Keratinocyte (primary cell): ENCODE measurements at places on chromosomes 2 and 18.

DNA sequence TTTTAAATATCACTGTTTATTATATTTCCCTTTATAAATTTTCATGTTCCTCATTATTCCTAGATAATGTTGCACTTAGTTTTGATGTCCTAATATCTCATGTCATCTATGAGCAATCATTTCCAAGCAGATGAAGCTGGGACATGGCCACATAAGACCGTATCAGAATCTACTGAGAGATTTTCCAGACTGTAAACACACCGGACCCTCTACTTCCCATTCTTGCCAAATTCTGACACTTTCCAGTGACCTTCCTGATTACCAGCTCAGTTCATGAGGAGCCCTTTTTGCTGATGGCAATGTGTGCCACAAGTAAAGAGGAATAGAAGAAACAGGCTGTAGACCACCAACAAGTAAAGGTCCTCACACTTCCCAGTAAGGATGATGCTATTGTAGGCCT is 20.3 kb upstream of the PDE1A start:
- no peak overlapping the region for H3K4me3 ChIP-seq
- no peak overlapping the region for H3K27ac ChIP-seq
- H3K27me3 ChIP-seq: no peaks in the 10 kb centered on the region

DNA sequence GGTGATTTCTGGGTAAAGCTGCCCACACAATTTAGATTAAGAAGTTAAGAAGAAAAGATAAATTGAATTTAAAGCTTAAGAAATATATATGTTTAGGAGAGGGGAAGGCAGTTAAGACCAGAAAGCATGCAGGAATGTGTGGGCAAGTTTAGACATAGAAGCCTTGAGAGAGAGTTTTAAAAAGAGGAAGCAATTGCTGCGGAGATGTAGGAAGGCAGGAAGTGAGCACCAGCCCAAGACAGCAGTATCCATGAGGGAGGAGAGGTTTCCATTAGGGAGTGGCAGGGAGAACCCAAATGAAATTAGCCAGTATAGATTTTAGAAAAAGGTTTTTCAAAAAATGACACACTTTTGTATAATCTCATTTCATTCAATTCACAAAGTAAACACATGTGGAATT is 24.3 kb downstream of the DSC2 start:
- H3K36me3 ChIP-seq: peaks cover 15% of the 10 kb centered on the region
- H3K27ac ChIP-seq: no peak overlapping the region
- no peak for DNase-seq
- H3K4me3 ChIP-seq: no peak overlapping the region
- H3K4me1 ChIP-seq: peaks cover 12% of the 10 kb centered on the region

DNA sequence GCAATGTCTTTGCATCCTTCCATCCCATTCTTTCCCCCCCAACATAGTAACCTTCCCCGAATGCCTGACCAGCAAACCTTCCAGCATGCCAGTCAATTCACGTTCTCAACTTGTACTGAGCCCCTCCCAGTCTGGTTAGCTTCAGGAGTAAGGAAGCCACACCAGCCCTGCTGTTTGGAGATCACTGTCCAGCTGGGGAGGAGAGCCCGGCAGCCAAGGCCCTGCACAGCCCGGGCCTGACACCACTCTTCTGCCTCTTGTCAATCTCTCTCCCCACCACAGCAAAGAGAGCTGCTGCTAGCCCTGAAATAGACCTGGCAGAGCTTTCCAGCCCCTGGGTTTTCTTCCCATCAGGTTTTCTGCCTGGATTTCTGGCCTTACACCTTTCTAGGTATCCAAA is 185.8 kb upstream of the ID2 start:
- no peak overlapping the region for H3K27ac ChIP-seq
- H3K4me3 ChIP-seq: no peak overlapping the region
- H3K36me3 ChIP-seq: no peaks in the 10 kb centered on the region
- no peak for DNase-seq

DNA sequence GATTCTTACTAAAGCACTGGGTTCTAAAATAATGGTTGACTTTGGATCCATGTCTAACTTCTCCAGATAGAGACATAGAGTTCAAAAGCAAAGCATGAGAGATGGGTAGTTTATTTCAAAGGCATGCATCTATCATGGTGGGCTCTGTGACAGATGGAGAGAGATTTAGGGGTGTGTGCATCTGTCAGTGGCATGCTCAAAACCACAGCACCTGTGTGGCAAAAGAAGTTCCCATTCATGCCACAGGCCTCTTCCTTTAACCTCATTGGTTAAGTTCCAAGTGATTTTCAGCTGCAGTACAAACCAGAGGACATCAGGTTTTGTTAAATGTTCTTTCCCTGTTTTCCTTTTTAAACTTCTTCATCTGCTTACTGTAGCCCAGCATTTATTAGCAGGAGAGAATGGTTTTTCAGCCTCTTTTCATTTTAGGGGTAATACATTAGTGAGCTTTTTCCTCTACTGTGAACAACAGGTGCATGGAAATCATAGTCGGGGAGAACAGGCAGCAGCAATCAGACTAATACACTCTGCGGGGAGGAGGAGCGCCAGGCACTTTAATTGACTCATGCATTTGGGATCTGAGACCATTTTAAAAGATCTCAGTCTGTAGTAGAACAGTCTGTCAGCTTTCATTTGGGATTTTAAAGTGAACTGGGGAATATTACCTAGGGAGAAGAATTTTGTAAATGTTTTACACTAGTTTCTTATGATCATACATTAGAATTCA is 52.4 kb upstream of the UPP2 start:
- no peak overlapping the region for H3K4me3 ChIP-seq
- H3K4me1 ChIP-seq: no peaks in the 10 kb centered on the region
- H3K36me3 ChIP-seq: no peaks in the 10 kb centered on the region

DNA sequence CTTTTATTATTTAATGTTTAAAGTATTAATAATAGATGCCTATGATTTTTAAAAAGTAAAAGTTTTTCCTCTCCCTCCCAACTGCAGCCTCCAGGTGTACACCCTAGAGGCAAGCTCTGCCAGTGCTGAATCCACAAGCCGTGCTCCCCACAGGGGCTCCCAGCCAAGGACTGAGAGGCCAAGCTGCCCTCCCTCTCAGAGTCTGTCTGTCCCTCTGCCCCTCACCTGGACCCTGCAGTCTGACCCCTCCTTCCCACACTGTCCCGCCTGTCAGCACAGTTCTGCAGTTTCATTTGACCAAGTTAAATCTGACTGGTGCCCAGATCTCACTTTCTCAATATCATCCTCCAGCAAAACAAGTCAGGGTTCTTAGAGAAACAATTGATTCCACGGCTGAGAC is 14.8 kb upstream of the PROC start:
- H3K27ac ChIP-seq: no peak overlapping the region
- H3K36me3 ChIP-seq: no peaks in the 10 kb centered on the region
- H3K4me3 ChIP-seq: no peak overlapping the region

DNA sequence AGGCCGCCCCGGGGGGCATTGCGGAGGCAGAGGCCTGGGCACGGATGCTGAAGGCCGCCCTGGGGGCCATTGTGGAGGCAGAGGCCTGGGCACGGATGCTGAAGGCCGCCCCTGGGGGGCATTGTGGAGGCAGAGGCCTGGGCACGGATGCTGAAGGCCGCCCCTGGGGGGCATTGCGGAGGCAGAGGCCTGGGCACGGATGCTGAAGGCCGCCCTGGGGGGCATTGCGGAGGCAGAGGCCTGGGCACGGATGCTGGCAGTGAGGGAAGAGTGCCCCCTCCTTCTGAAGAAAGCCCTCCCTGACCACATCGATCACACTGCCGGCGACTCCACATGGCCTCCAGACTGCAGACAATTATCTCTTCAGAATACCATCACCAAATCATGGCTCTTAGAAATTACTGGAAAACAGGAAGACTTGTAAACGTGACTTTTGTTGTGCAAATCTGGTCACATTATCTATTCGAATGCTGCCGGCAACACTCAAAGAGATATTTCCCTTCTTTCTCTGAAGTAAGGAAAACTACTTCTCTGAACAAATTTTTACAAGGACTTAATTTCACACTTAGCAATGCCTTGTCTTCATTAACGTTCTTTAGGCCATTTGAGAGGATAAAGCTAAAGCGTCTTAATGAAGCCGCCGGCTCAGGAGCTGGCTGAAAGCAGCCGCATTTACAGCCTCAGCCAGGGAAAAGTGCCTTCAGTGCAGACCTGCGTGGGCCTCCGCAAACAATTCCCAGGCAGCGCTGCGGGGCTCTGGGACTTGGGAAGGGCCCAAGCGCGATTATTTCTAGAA is 18.1 kb upstream of the SNTG2 start:
- H3K4me1 ChIP-seq: no peaks in the 10 kb centered on the region
- H3K27me3 ChIP-seq: no peaks in the 10 kb centered on the region
- H3K27ac ChIP-seq: no peak overlapping the region
- DNase-seq: no peak

- no peaks in the 10 kb centered on the region for H3K27me3 ChIP-seq
- peaks cover 3% of the 10 kb centered on the region for H3K4me1 ChIP-seq
- no peak for DNase-seq
- H3K27ac ChIP-seq: no peak overlapping the region
- no peak overlapping the region for H3K4me3 ChIP-seq
Observed at GRCh38 chr2:40043641-40044040, 264.6 kb upstream of the THUMPD2 start.

DNA sequence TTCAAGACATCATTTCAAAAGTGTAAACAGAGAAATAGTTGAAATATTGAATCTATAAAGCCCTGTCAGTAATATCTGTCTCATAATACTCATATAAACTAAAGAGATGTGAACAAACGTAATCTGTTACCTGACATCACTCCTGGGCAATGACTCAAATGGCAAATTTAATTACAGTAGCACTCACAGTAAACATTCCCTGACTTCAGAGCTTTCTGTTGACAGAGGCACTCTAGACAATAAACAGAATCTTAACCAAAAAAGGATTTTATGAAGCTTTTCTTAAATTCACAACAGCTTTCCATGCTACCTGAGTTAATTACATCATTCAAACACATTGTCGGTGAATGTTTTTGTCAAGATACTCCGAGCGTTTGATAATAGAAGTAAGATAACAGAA is 128.1 kb upstream of the PDE1A start:
- DNase-seq: no peak
- no peak overlapping the region for H3K4me3 ChIP-seq
- no peaks in the 10 kb centered on the region for H3K27me3 ChIP-seq
- H3K27ac ChIP-seq: no peak overlapping the region
- no peaks in the 10 kb centered on the region for H3K4me1 ChIP-seq
